ENCODE measurements at places on chromosomes 5 and 9.

DNA sequence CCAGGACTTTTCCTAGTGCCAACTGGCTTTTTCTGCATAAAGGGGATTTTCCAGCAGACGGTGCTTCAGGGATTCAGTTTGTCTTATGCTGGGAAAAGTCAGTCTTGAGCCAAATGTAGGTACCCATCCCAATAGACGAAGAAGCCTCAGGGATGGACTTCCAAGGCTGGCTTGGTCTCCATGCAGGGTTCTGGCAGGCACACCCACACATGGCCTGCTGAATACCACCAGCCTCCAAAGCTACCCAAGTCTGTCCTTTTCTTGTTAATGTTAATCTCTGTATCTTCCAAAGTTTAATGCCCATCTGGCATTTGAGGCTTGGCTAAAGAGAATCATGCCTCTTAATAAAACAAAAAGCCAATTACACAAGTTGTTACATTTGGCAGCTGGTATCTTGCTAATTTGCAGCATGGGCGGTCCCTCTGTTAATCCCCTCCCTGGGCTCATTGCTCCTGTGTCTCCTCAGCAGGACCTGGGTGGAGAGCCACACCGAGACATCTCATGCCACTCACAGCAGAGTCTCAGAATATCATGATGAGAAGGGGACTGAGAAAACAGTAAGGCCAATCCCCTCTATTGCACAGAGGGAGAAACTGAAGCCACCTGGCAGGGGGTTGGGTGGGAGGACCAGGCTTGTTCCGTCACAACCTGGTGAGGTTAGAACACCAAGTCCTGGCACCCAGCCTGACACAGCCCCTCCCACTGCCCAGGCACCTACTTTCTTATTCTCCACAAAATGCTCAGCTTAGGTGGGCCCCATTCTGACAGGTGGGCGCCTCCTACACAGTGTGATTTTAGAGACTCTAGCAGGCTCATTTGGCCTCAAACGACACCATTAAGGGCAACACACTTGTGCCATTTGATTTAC lies 243.2 kb downstream of the FSTL4 start:
- no peak for DNase-seq

DNA sequence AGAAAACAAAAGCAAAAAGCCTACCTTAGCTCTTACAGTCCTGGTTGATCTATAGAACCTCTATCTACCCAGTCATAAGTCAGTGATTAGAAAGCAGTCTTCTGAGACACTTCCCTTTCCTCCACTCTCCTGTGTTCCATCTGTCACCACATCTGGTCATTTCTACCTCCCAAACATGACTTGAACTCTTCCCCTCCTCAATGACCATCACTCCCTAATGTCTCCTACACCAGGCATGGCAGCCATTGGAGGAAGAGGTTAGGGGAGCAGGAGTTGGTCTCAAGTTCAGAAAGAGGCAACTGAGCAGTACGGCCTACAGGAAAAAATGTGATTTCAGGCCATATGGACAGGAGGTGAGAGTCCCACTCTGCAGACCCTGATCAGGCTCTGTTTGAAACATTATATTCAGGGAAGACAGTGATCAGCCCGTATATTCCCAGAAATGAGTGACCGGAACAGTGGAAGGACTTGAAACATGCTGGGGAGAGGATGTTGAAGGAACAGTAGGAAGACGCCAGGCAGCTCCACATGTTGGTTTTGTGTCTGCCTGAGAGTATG lies 12.0 kb downstream of the ABLIM3 start:
- no peak for DNase-seq

- DNase-seq: no peak
Observed at GRCh38 chr5:131671994-131672655, 37.1 kb upstream of the RAPGEF6 start.

- no peak for DNase-seq
Observed at GRCh38 chr9:73031350-73031749, 78.5 kb upstream of the ALDH1A1 start.

DNA sequence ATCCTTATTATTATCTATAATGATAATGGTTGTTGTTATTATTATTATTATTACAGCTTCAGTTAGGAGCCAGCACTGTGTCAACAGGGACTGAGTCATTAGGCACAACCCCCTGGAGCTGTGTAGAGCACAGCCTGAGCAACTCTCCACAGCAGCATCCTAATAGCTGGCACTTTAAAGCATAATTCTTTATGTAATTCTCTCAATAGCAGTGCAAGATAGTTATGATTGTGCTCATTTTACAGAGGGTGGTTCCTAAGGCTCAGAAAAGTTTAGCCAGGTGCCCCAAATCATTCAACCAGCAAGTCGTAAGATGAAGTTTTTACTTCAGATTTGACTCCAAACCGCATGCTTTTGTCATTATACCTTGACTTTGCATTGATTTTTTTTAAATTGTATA lies 390.3 kb downstream of the ANXA1 start:
- DNase-seq: no peak

All from stimulated activated naive CD4-positive, alpha-beta T cell treated with Interleukin-2 at 50 U/mL for 16 hours (primary cell).